ENCODE measurements at places on chromosomes 7 and 10.

- H3K27me3 ChIP-seq, result no peaks in the 10 kb centered on the region
- H3K4me3 ChIP-seq, result no peak overlapping the region
- DNase-seq, result no peak
- no peak overlapping the region for H3K27ac ChIP-seq
- H3K36me3 ChIP-seq, result no peaks in the 10 kb centered on the region
These were observed 462.7 kb downstream of the PHTF2 start for GRCh38 chr7:78261302-78261701.

DNA sequence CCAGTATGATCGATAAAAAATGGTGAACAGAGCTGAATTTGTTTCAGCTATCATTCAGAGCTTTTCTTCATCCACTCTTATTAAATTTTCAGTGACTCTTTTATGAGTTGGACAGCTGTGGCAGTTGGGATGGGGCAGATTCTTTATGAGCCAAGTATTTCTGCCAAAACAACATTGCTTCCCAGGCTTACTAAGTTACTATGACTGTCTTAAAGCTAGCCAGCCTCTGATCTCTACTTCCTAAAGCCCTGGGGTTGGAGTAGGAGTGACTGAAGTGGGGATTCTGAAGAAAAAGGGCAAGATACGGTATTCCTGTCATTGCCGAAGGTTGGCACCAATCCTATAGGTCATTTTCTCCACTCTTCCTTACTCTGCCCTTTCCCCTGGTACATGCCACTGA lies 12.7 kb downstream of the RPP30 start:
- peaks cover 4% of the 10 kb centered on the region for H3K4me1 ChIP-seq
- H3K27me3 ChIP-seq, result no peaks in the 10 kb centered on the region
- no peak overlapping the region for H3K27ac ChIP-seq
- no peak for DNase-seq
- H3K4me3 ChIP-seq, result no peak overlapping the region

DNA sequence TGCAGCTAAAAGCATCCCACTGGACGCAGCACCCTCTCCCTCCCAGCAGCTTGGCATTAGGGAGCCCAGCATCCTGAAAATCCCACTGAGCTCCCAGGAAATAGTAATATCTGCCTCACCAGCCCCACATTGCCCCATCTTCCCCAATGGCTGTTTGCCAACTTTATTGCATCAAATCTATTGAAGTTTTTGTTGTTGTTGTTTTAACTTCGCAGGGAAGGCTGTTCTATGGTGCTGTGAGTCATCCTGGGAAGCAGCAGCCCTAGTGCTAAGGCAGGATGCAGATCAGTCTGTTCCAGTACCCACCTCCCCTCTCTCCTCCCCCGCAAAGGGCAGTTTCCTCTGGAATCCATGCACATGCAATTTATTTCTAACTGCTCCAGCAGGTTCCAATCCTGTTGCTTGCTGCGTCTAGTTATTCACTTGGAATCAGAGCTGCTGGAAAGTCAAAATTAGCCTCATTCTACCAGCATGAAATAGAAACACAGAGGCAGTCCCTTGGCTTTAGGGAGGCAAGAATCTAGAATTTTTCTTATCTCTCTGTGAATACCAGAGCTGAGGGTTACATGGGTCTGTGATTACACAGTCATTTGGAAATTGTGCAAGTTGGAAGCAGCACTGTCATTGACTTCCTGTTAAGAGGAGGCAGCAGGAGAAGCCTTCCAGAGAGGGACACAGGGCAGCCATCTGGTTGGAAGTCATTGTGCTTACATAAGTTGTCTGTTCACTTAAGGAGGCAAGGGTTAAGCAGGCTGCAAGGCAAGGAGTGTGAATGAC lies 115.9 kb upstream of the CACUL1 start:
- H3K36me3 ChIP-seq, result no peaks in the 10 kb centered on the region
- peaks cover 31% of the 10 kb centered on the region for H3K27me3 ChIP-seq
- no peak for DNase-seq

DNA sequence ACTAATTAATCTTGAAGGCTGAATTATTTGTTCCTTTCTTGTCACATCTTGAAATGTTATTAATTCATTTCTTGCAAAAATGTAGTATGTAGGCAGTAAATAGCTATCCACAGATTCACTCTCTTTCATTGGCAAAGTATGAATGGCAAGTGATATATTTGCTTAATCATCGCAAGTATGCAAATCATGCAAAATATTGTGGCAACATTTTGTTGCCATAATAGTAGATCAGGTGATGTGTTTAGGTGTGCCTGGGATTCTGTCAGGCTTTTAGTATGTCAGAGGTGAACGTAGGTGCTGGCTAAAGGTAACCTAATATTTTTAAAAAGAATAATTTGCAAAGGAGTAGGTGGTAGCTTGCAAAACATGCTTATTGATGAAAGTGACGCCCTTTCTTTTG lies 5.9 kb downstream of the MAP3K8 start:
- no peaks in the 10 kb centered on the region for H3K27me3 ChIP-seq
- no peak overlapping the region for H3K4me3 ChIP-seq
- H3K27ac ChIP-seq, result no peak overlapping the region
- peaks cover 76% of the 10 kb centered on the region for H3K36me3 ChIP-seq

GRCh38 chr7:47785923-47786556 lies 162.2 kb downstream of the PKD1L1 start:
- H3K27me3 ChIP-seq, result peaks cover 3% of the 10 kb centered on the region
- no peak overlapping the region for H3K4me3 ChIP-seq
- H3K27ac ChIP-seq, result no peak overlapping the region
- DNase-seq, result no peak
- H3K36me3 ChIP-seq, result no peaks in the 10 kb centered on the region
- H3K4me1 ChIP-seq, result no peaks in the 10 kb centered on the region

- H3K36me3 ChIP-seq, result no peaks in the 10 kb centered on the region
- no peak overlapping the region for H3K4me3 ChIP-seq
- no peak for DNase-seq
These were observed 20.2 kb downstream of the SLC16A12 start for GRCh38 chr10:89515031-89515841.

DNA sequence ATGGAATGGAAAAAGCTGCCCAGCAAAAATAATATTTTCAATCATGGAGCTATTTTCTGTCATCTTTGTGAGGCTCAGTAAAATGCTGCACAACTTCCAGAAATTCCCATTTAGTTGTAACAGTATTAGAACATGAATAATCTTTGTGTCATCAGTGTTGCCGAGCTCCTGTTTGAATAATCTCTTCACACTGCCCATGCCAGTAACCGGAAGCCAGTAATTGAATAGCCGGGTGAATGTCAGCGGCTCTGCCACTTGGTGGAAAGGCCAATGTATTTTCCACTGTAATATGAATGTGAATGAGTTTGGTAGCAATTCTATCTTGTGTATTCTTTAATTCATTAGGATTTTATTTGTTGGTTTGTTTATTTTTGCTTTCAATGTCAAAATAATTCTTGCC lies 172.5 kb upstream of the INSYN2A start:
- H3K27ac ChIP-seq, result no peak overlapping the region
- H3K4me3 ChIP-seq, result no peak overlapping the region
- no peaks in the 10 kb centered on the region for H3K36me3 ChIP-seq
- DNase-seq, result no peak

GRCh38 chr7:129959471-129960203 lies 6.9 kb upstream of the UBE2H start:
- H3K27ac ChIP-seq, result no peak overlapping the region
- no peaks in the 10 kb centered on the region for H3K4me1 ChIP-seq
- H3K4me3 ChIP-seq, result no peak overlapping the region
- H3K36me3 ChIP-seq, result no peaks in the 10 kb centered on the region
- H3K27me3 ChIP-seq, result peaks cover 6% of the 10 kb centered on the region
- no peak for DNase-seq
